ENCODE measurements at places on chromosomes 13 and 19.

DNA sequence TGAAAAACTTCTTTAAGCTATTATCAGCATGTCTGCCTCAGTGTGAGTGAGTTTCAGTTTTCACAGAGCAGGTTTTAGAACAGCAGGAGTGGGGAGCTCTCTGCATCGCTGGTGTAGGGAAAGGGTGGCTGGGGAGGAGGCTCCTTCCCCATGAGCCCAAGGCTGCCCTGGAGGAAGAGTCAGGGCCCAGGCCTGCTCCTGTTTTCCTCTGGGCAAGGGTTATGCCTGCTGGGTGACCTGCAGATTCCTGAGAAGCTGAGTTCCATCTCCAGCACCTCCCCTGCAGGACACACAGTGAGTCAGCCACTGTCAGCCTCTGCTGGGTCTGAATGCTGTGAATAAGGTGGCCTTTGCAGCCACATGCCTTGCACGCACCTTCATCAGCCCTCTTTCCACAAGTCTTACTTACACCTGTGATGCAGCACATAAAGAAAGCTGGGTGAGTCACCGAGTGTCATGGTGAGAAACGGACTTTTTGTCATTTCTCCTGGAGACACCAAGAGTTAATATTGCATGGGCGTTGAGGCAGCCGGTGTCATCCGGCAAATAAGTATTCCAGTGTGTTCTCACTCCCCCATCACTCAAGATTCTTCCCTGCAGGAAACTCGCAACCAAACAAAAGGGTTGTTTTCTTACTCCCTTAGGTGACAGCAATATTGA lies 186.4 kb upstream of the KL start:
- DNase-seq: no peak

DNA sequence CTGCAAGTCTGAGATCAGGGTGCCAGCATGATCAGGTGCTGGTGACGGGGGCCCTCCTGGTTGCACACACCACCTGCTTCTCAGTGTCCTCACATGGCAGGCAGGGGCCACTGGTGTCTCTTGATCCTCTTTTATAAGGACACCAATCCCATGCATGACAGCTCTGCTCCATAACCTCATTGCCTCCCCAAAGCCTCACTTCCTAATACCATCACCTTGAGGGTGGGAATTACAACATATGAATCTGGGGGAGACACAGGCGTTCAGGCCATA lies 15.0 kb upstream of the MIER2 start:
- DNase-seq: no peak

- DNase-seq: no peak
Measured at GRCh38 chr13:109211616-109212015, 574.8 kb downstream of the IRS2 start.

- DNase-seq: no peak
Measured at GRCh38 chr13:98854448-98854847, 102.0 kb upstream of the SLC15A1 start.

DNA sequence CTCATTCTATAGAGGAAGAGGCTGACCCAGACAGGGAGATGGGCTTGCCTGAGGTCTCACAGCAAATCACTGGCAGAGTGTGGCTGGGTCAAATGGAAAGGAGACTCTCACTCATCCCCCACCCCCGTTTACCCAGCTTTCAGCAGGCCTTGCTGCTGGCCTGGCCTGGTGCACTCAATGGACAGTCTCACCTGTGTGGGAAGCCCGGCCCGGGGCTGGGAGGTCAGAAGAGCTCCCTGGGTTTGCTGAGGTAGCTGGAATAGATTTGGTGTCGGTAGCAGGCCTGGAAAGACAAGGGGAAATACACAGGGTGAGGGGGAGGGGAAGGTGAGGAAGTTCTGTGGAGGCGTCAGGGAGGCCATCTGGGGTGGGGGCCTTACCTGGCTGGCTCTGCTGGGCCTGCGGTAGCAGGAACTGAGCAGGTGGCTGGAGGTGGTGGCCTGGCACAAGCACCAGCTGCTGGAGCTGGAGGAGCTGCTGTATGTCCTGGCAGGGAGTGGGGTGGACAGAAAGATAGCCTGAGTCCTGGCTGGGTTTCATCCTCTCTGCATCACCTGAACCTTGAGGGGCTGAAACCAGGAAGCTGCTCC lies 23.5 kb downstream of the ZNF574 start:
- DNase-seq: no peak

DNA sequence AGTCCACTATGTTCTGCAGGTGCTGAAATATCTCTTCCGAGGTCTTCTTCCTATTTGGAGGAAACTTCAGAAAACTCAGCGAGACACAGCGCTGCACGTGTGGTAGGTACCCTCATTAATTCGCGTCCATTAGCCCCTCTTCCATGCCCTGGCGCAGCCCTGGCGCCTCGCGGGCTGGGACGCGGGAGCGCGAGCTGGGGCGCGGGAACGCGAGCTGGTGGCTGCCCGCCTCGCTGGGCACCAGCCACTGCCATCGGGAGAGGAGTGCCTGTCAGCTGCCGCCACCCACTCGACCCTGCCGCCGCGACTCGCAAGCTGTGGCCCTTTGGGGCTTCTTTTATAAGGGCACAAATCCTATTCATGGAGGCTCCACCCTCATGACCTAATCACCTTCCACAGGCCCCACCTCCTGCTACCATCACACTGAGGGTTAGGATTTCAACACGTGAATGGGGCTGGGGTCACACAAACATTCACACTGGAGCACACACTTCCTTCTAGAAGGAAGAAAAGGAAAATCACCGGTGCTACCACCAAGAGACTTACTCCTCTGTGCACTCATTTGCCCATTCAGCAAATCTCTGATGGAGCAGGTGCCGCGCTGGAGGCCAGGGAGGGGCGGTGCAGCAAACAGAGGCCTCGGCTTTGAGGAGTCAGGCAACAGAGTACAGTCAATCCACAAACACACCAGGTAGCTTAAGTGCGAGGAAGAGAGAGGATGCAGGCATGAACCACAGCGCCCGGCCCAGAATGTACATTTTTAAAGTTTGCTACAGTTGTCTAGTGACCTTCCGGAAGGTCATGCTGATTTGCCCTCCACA lies 43.0 kb upstream of the LATS2 start:
- DNase-seq: no peak

GRCh38 chr13:22110368-22110767 lies 439.5 kb downstream of the FGF9 start:
- DNase-seq: no peak

DNA sequence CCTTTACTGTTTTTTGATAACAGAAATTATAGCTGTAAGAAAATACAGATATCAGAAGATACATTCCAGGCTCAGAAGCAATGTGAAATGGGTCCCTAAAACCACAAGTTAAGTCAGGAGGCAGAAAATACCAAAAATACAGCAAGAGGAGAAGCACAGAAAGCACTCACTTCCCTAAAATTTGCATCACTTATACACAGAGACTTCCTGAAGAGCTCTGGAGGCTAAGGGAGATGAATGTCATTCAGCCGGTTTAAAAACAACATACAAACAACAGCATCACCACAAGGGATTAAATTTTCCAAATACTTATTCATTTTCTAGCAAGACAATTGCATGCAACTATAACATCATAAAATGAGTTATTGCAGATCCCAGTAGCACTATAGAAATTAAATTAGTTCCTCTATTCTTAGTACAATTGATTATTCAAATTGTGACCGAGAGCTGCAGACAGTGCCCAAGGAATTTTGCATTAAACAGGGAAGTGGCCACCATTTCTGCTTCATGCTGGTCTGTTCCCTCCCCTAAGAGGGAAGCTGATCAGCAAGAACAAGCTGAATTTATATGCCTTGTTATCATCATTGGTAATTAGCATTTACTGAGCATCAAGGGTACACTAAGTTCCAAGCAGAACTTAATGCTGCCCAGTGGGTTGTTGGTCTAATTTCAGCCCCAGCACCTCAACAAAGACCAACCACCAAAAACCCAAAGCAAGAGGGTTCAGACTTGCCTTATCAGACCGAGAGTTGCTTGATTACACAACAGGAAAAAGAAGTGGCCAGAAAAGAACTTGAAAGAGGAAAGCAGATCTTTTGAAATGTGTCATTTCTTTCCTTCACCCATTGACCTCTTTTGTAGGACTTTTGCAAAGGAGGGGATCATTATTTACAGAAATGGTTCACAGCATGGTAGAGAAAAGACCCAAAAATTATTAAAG lies 140.7 kb downstream of the KCTD12 start:
- DNase-seq: no peak

- DNase-seq: no peak
Measured at GRCh38 chr19:3367628-3368440, 1.5 kb downstream of the NFIC start.
